ENCODE measurements at places on chromosomes 6 and 20.

- H3K4me3 ChIP-seq, result no peak overlapping the region
- peaks cover 12% of the 10 kb centered on the region for H3K4me1 ChIP-seq
- H3K36me3 ChIP-seq, result peaks cover 18% of the 10 kb centered on the region
- peaks cover 2% of the 10 kb centered on the region for H3K27me3 ChIP-seq
- H3K27ac ChIP-seq, result peak overlapping the region; percentile 84
These were observed 16.3 kb downstream of the SS18L1 start for GRCh38 chr20:62159839-62160238.

- no peak for DNase-seq
- no peak overlapping the region for H3K27ac ChIP-seq
- peaks cover 14% of the 10 kb centered on the region for H3K4me1 ChIP-seq
- no peak overlapping the region for H3K4me3 ChIP-seq
- H3K27me3 ChIP-seq, result no peaks in the 10 kb centered on the region
- H3K36me3 ChIP-seq, result peaks cover 33% of the 10 kb centered on the region
These were observed 92.9 kb downstream of the ZMYND8 start for GRCh38 chr20:47263465-47264084.

DNA sequence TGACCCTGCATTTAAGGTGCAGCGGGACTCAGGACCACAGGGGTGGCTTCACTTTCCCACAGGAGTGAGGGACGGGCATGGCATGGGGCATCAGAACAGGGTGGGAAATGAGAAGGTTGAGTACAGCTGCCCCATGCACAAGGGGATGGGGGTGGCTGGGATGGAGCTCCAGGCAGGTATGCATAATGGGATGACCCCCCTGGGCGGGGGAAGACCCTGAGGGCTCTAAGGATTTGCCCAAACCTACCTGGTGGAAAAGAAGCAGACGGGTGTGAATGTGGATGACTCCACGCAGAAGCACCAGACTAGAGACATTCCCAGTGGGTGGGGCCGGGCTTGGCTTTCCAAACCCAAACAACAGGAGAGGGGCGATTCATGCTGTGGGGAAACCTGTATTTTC lies 200.3 kb downstream of the SYNDIG1 start:
- no peak overlapping the region for H3K27ac ChIP-seq
- no peak overlapping the region for H3K4me3 ChIP-seq
- H3K27me3 ChIP-seq, result no peaks in the 10 kb centered on the region

- no peaks in the 10 kb centered on the region for H3K4me1 ChIP-seq
- H3K27ac ChIP-seq, result no peak overlapping the region
- H3K4me3 ChIP-seq, result no peak overlapping the region
- no peaks in the 10 kb centered on the region for H3K36me3 ChIP-seq
These were observed 11.3 kb downstream of the SLC2A12 start for GRCh38 chr6:134041093-134041492.

GRCh38 chr20:48720256-48720985 lies 107.4 kb downstream of the PREX1 start:
- H3K27me3 ChIP-seq, result no peaks in the 10 kb centered on the region
- peak overlapping the region; percentile 5 for H3K4me3 ChIP-seq
- no peak for DNase-seq
- peaks cover 75% of the 10 kb centered on the region for H3K4me1 ChIP-seq
- peaks cover 42% of the 10 kb centered on the region for H3K36me3 ChIP-seq

Measured in activated T-helper 1 cell treated with anti-CD3 and anti-CD28 coated beads, Interleukin-12 subunit alpha, Interleukin-12 subunit beta, Interleukin-2, Interleukin-4 antibody, amounts not matched to agents 30 ng/mL and 10 ng/mL and 1 ng/mL, durations not matched to agents 14 hours and 24 hours and 36 hours (primary cell).